DND-41 (cell line): ENCODE measurements at places on chromosomes 2 and 18.

GRCh38 chr2:240302041-240302440, 133.4 kb upstream of the GPC1 start:
- DNase-seq: no peak
- no peak overlapping the region for H3K27ac ChIP-seq
- peaks cover 17% of the 10 kb centered on the region for H3K27me3 ChIP-seq
- H3K4me1 ChIP-seq: no peaks in the 10 kb centered on the region

GRCh38 chr2:3466482-3466863, 52.9 kb downstream of the ADI1 start:
- H3K4me1 ChIP-seq: no peaks in the 10 kb centered on the region
- no peak for DNase-seq
- no peaks in the 10 kb centered on the region for H3K27me3 ChIP-seq

DNA sequence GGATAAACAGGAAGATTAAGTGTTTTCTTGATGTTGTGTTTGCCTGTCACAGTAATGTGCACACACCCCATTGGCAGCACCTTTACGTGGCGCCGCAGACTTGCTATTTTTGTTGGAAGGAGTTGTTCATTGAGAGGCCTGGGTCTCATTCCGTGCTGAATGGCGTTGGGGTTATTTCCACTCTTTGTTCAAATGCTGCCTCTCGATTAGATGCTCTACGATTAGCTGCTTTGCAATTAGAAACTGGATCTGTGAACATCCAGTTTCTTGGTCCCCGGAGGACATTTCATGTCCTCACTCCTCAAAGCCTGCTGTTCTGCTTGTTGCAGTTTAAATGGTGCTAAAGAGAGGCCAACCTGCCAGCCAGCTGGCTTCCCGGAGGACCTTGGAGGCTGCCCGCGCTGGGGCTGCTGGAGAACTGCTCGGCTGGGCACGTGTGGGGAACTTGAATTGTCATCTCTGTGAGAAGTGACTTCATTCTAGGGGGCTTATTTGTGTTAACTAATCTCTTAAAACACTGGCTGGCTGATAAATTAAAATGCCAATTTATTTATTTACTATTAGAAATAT, 117.4 kb upstream of the NABP1 start:
- H3K36me3 ChIP-seq: no peaks in the 10 kb centered on the region
- DNase-seq: no peak
- peaks cover 5% of the 10 kb centered on the region; the same call in 1 of the 2 replicates for H3K4me1 ChIP-seq
- no peak overlapping the region for H3K4me3 ChIP-seq

DNA sequence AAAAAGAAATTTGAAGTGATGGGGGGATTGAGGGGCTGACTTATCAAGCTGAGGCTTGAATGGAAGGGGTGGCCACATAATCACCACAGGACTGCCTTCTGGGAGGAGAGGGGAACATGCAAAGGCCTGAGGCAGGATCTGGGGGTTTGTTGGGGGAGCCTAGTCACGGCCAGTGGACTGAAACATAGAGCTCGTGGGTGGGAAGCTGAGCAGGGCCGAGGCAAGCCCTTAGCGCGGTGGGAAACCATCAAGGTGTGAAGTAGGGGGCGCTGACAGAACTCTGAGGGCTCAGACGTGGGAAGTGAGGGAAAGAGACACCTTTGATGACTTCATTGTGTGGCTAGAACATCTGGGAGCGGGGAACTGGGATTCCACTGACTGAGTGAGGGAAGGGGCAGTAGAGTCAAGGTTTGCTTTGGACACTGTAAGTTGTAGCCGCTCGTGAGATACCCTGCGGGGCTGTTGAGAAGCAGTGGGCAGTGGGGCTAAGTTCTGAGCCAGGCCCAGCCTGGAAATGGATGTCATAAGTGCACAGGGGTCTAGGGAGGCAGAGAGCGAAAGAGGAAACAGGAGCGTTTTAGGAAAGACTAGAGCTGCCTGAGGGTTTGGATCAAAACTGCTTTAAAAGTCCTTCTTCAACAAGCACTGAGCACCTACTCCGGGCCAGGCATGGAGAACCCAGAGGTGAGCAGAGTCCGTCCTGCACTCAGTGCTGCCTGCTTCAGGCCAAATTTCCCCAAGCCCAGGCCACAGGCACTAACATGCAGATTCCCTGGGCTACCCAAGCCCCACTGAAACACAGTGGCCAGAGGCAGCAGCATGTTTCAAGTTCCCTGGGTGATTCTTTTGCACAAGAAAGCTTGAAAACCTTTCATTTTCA, 686 bp upstream of the SNORC start:
- no peak overlapping the region for H3K4me3 ChIP-seq
- no peak overlapping the region for H3K27ac ChIP-seq
- no peaks in the 10 kb centered on the region for H3K4me1 ChIP-seq
- H3K36me3 ChIP-seq: no peaks in the 10 kb centered on the region
- no peak for DNase-seq
- H3K27me3 ChIP-seq: no peaks in the 10 kb centered on the region

- no peaks in the 10 kb centered on the region for H3K36me3 ChIP-seq
- H3K4me3 ChIP-seq: no peak overlapping the region
- H3K27ac ChIP-seq: no peak overlapping the region
- H3K27me3 ChIP-seq: no peaks in the 10 kb centered on the region
- no peak for DNase-seq
Measured at GRCh38 chr18:76056471-76057110, 438.5 kb downstream of the ZNF516 start.

- no peak overlapping the region for H3K27ac ChIP-seq
- no peaks in the 10 kb centered on the region for H3K4me1 ChIP-seq
- no peaks in the 10 kb centered on the region for H3K36me3 ChIP-seq
- H3K27me3 ChIP-seq: peaks cover 4% of the 10 kb centered on the region
- H3K4me3 ChIP-seq: no peak overlapping the region
Measured at GRCh38 chr2:119415630-119416029, 16.0 kb upstream of the TMEM37 start.

DNA sequence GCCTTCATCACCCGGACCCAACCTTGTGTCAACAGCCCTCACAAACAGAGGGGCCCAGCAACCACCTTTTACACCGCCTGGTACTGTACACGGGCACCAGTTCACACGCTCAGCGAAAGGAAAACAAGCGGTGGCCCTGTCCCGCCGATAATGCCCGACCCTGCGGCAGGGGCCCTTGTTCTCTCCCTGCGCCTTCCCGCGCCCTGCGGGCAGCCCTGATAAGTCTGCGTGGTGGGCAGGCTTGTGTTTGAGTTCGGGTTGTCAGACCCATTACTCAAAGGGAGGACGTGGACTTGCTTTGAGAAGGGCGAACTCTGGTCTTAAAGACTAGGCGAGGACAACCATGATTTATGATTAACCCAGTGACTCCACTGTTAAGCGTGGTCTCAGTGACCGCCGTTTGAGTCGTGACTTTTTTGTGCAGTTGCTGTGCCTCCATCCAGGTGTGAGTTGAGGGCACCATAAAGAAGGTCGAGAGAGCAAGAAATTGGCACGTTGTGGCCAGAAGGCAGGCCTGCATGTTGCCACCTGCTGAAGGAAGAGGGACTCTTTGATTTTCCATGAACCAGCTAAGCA, 167.4 kb upstream of the GATA6 start:
- no peaks in the 10 kb centered on the region for H3K4me1 ChIP-seq
- no peaks in the 10 kb centered on the region for H3K36me3 ChIP-seq
- H3K27me3 ChIP-seq: no peaks in the 10 kb centered on the region
- H3K4me3 ChIP-seq: no peak overlapping the region
- H3K27ac ChIP-seq: no peak overlapping the region

GRCh38 chr2:233422649-233423551, 68.6 kb downstream of the DGKD start:
- peaks cover 6% of the 10 kb centered on the region for H3K4me1 ChIP-seq
- no peaks in the 10 kb centered on the region for H3K36me3 ChIP-seq
- no peak overlapping the region for H3K4me3 ChIP-seq
- no peak overlapping the region for H3K27ac ChIP-seq
- H3K27me3 ChIP-seq: no peaks in the 10 kb centered on the region
- DNase-seq: no peak

DNA sequence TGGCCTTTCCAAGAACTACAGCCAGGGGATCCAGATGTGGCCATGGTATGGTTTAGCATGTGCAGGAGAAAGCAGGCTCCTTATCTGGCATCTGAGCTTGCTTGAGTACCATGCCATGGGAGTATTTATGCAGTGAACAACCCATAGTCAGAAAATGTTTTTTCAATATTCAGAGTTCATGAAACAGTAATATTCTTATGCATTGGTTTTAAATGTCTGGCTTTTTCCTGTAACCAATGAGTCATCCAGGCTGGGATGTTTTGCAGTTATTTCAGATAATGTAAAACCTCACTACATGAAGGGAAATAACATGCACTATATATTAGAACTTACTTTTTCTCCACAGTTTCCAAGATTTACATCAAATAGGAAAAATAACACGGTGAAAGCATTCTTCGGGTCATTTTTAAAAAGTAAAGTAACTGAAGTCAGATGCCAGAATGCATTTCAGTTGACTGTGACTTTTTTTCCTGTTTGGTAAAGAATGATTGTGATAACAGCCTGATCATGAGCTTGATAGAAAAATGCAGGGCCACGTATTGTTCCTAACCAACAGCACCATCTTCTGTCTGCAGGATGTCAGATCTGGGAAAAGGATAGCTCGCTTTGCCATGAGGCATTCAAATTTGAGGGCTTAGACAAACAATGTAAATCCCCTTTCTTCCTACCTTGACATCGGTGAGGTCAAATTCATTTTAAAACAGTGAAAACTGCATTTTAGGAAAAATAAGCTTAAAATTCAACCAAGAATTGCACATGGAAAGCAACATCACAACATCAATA, 152.8 kb downstream of the DSC3 start:
- H3K27ac ChIP-seq: no peak overlapping the region
- H3K36me3 ChIP-seq: no peaks in the 10 kb centered on the region
- no peak for DNase-seq
- no peaks in the 10 kb centered on the region for H3K4me1 ChIP-seq
- H3K4me3 ChIP-seq: no peak overlapping the region

- no peak overlapping the region for H3K27ac ChIP-seq
- H3K4me3 ChIP-seq: no peak overlapping the region
- no peaks in the 10 kb centered on the region for H3K27me3 ChIP-seq
- no peaks in the 10 kb centered on the region for H3K4me1 ChIP-seq
Measured at GRCh38 chr2:133726973-133727372, 158.7 kb upstream of the NCKAP5 start.

- no peaks in the 10 kb centered on the region for H3K27me3 ChIP-seq
- no peak overlapping the region for H3K4me3 ChIP-seq
- no peak overlapping the region for H3K27ac ChIP-seq
- H3K4me1 ChIP-seq: 0 out of 2 replicates have a peak, but pooled peaks cover 2% of the 10 kb centered on the region
Measured at GRCh38 chr2:64203858-64204632, 59.8 kb upstream of the PELI1 start.
